ENCODE measurements at places on chromosomes 4 and X. TPM values are rescaled to one million over a fixed set of nuclear protein-coding genes. Genes with fewer than 3 reads are reported as not detected.
A peak's percentile ranks its signal among the peaks of the same experiment; 100 is the strongest.

NMU gene
- 6.3 TPM for total RNA-seq

ADAM29 gene
- total RNA-seq, result not detected

IBSP gene
- total RNA-seq, result not detected

C4orf51 gene
- not detected for total RNA-seq

SERPINA7 gene
- not detected for total RNA-seq

AWAT2 gene
- total RNA-seq, result not detected

ENPEP gene
- 3.5 TPM for total RNA-seq

CXCL8 gene
- not detected for total RNA-seq

DNA sequence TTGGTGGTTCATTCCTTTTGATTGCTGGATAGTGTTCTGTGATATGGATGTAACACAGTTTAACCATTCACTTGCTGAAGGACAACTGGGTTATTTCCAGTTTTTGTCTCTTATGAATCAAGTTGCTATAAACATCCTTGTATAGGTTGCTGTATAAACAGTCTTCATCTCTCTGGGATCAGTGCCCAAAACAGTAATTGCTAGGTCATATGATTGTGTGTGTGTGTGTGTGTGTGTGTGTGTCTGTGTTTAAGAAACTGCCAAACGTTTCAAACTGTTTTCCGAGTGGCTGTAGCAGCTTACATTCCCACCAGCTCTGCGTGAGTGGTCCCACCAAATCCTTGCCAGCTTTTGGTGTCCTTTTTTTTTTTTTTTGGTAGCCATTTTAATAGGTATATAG, 60.4 kb downstream of the F11 start:
- no peak overlapping the region for H3K4me3 ChIP-seq
- H3K36me3 ChIP-seq, result peaks cover 4% of the 10 kb centered on the region
- H3K4me1 ChIP-seq, result no peaks in the 10 kb centered on the region
- H3K27me3 ChIP-seq, result no peaks in the 10 kb centered on the region

- H3K36me3 ChIP-seq, result no peaks in the 10 kb centered on the region
- H3K27me3 ChIP-seq, result no peaks in the 10 kb centered on the region
- no peak overlapping the region for H3K27ac ChIP-seq
- no peak for DNase-seq
- H3K4me1 ChIP-seq, result no peaks in the 10 kb centered on the region
Measured at GRCh38 chrX:71650333-71650969, 16.9 kb upstream of the LOC101059915 start.

- DNase-seq, result peak; percentile 6
- H3K36me3 ChIP-seq, result no peaks in the 10 kb centered on the region
- no peak overlapping the region for H3K27ac ChIP-seq
- no peak overlapping the region for H3K4me3 ChIP-seq
Measured at GRCh38 chr4:176478076-176478475, 158.3 kb downstream of the SPCS3 start.

GRCh38 chrX:44245733-44246132, 97.7 kb downstream of the EFHC2 start:
- no peak overlapping the region for H3K27ac ChIP-seq
- no peaks in the 10 kb centered on the region for H3K36me3 ChIP-seq
- no peaks in the 10 kb centered on the region for H3K4me1 ChIP-seq
- H3K4me3 ChIP-seq, result no peak overlapping the region
- DNase-seq, result no peak

DNA sequence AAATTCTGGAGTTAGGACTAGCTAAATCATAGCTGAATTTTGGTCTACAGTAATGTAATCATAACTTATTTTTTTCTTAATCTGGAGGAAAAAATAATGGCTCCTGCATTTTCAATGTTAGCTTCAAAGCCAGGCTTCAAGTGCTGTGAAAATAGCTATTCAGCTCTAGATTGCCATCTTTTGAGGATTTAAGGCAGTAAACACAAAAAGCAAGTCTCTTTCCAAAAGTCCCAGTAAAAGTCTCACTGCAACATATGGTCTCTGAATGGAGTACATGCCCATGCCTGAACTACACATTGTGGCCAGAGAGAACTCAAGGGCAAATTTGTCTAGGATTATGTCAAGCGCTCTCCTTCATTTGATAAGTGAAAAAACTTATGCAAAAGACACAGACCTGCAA, 720.9 kb downstream of the FSTL5 start:
- no peak for DNase-seq
- no peaks in the 10 kb centered on the region for H3K4me1 ChIP-seq
- H3K4me3 ChIP-seq, result no peak overlapping the region
- H3K36me3 ChIP-seq, result no peaks in the 10 kb centered on the region
- H3K27ac ChIP-seq, result no peak overlapping the region
- H3K27me3 ChIP-seq, result no peaks in the 10 kb centered on the region

- peaks cover 36% of the 10 kb centered on the region for H3K4me1 ChIP-seq
- no peaks in the 10 kb centered on the region for H3K36me3 ChIP-seq
- H3K4me3 ChIP-seq, result no peak overlapping the region
- no peaks in the 10 kb centered on the region for H3K27me3 ChIP-seq
Measured at GRCh38 chr4:157992948-157993839, 179.6 kb downstream of the GASK1B start.

DNA sequence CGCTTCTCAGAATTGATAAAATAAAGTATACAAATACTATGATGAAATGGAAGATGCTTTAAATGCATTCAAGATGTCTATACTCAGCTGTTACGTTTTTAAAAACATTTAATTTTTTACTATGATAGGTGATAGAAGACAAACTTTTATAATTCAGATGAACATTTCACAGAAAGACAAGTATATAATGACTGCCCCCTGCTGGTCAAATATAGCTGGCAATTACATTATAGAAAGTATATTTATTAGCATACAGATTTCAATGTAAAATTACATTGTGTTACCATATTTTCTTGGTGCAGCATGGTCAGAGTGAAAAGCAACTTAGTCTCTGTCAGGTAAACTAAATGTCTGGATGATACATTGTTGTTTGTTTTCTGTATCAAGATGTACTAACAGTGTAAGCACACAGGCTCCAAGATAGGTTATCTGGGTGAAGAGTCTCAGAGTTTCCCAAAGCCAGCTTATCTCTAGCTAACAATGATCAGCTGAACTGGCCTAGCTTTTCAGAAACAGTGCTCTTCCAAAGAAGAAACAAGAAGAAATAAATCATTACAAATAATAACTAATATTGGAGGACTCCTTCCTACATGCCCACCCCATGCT, 54.1 kb downstream of the SRPX start:
- no peaks in the 10 kb centered on the region for H3K36me3 ChIP-seq
- H3K4me3 ChIP-seq, result no peak overlapping the region
- no peak for DNase-seq
- H3K27me3 ChIP-seq, result no peaks in the 10 kb centered on the region
- peaks cover 6% of the 10 kb centered on the region for H3K4me1 ChIP-seq

DNA sequence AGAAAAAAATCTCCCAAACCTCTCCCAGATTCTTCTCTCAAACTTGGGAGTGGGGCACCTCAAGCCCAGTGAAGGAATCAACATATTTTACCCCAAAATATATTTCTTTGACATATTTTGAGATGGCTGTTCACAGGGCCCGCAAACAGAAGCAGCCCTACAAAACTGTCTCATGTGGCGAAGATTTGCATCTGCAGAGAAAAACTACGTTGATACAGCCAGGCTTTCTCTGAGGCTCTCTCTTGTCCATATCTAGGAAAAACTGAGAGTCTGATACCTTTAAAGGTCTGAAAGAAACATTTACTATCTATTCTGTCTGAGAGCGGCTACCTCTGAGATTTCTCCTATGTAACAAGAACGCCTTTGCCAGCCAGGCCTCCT, 23.3 kb upstream of the TMSB4X start:
- peaks cover 4% of the 10 kb centered on the region for H3K27me3 ChIP-seq
- H3K4me3 ChIP-seq, result no peak overlapping the region
- peaks cover 52% of the 10 kb centered on the region for H3K4me1 ChIP-seq
- H3K36me3 ChIP-seq, result no peaks in the 10 kb centered on the region

DNA sequence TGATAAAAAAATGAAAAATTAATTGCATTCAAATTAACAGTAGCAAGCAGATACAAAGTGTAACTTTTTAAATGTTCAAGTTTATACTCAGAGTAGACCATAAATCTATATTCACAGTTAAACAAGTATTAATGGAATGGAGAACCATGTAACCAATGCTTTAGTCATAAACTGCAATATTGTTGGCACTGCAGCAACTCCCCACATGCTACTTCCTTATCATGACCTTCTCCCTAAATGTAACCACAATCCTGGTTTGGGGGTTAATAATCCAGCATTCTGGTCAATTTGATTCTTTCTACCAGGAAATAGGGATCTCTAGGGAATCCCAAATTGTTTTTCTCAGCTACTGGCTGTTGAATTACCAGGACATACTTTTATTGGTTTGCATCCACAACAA, 223.9 kb upstream of the DCAF8L1 start:
- H3K27me3 ChIP-seq, result no peaks in the 10 kb centered on the region
- no peaks in the 10 kb centered on the region for H3K4me1 ChIP-seq
- no peak overlapping the region for H3K4me3 ChIP-seq
- H3K27ac ChIP-seq, result no peak overlapping the region
- H3K36me3 ChIP-seq, result no peaks in the 10 kb centered on the region

GRCh38 chr4:38804654-38805295, at the start of gene TLR1:
TSS of gene TLR1 (minus strand) at chr4:38804791. CDS start at chr4:38798831, 5,960 bp downstream.
- no peak within 1 kb of the TSS for H3K27ac ChIP-seq
- no peaks in the 10 kb centered on the region for H3K27me3 ChIP-seq
- DNase-seq, result no peak
- H3K4me1 ChIP-seq, result no peaks in the 10 kb centered on the region

DNA sequence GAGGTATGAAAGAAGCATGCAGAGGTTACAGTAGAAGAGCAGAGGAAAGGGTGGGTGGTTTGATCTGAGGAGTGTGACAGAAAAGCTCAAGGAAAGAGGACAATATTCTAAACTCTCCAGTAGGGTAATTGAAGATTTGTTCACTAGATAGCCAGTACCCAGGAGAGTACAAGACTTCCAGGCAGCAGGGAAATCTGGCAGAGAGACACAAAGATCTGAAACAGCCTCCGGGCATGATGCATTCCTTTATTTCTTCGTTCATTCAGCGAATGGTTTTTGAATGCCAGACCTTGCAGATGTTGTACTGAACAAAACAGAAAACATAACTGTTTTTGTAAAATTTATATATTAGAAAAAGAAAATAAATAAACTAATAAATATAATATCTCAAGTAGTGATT, 766.6 kb downstream of the FAT4 start:
- H3K27me3 ChIP-seq, result no peaks in the 10 kb centered on the region
- no peaks in the 10 kb centered on the region for H3K4me1 ChIP-seq
- H3K27ac ChIP-seq, result no peak overlapping the region

DNA sequence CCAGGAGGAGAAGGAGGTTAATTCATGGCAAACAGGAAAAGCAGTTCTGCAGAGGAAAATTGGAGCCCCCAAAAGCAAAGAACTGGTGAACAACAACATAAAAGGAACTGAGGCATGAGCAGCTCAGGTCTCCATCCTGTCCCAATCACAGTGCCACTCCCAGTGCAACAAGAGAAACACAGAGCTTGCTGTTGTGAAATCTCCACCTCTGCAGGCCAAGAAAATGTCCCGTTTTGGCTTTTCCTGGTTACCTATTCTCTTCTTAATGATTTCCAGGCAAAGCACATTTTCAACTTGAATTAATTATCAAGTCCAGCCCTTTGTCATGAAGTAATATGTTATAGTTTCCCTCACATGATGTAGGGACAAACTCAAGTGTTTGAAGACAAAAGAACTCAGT, 778 bp downstream of the C1QTNF7 start:
- DNase-seq, result no peak
- H3K4me1 ChIP-seq, result peaks cover 6% of the 10 kb centered on the region
- H3K27me3 ChIP-seq, result no peaks in the 10 kb centered on the region
- H3K36me3 ChIP-seq, result no peaks in the 10 kb centered on the region
- no peak overlapping the region for H3K27ac ChIP-seq

GRCh38 chr4:137425281-137425680, 107.0 kb downstream of the PCDH18 start:
- no peak overlapping the region for H3K27ac ChIP-seq
- H3K27me3 ChIP-seq, result no peaks in the 10 kb centered on the region
- DNase-seq, result no peak
- no peaks in the 10 kb centered on the region for H3K4me1 ChIP-seq
- H3K36me3 ChIP-seq, result no peaks in the 10 kb centered on the region

GRCh38 chrX:136199365-136199764, 51.8 kb downstream of the MAP7D3 start:
- no peaks in the 10 kb centered on the region for H3K4me1 ChIP-seq
- no peaks in the 10 kb centered on the region for H3K36me3 ChIP-seq
- no peak for DNase-seq
- no peak overlapping the region for H3K4me3 ChIP-seq
- no peak overlapping the region for H3K27ac ChIP-seq
- no peaks in the 10 kb centered on the region for H3K27me3 ChIP-seq

GRCh38 chrX:130741151-130741550, 161.9 kb downstream of the ENOX2 start:
- no peak overlapping the region for H3K27ac ChIP-seq
- no peaks in the 10 kb centered on the region for H3K36me3 ChIP-seq
- no peak for DNase-seq
- no peaks in the 10 kb centered on the region for H3K27me3 ChIP-seq

DNA sequence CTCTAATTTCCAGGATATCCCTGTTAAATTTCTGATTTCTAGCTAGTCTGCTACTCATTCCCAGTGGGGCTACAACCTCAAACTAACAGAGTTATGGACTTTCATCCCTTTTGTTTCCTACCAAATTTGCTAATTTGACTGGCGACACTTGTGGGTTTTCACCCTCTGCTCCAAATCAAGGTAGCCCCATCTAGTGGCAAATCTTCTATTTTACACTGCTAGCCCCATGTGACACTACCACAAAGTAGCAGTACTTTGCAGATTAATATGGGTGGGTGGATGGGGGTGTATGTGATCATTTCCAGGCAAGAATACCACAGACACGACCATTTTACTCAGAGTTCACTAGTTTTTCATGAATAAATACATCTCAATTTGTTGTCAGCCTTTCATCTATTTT, 150.3 kb downstream of the MSL3 start:
- H3K36me3 ChIP-seq, result no peaks in the 10 kb centered on the region
- H3K4me1 ChIP-seq, result no peaks in the 10 kb centered on the region
- H3K4me3 ChIP-seq, result no peak overlapping the region
- no peak overlapping the region for H3K27ac ChIP-seq

GRCh38 chr4:107299646-107300045, 263.5 kb upstream of the DKK2 start:
- no peaks in the 10 kb centered on the region for H3K4me1 ChIP-seq
- no peak for DNase-seq
- H3K36me3 ChIP-seq, result peaks cover 4% of the 10 kb centered on the region
- H3K4me3 ChIP-seq, result no peak overlapping the region
